ENCODE measurements at places on chromosomes 1 and 21.

- DNase-seq: peak; percentile 53
These were observed 38.5 kb upstream of the PDE9A start for GRCh38 chr21:42614811-42615351.

DNA sequence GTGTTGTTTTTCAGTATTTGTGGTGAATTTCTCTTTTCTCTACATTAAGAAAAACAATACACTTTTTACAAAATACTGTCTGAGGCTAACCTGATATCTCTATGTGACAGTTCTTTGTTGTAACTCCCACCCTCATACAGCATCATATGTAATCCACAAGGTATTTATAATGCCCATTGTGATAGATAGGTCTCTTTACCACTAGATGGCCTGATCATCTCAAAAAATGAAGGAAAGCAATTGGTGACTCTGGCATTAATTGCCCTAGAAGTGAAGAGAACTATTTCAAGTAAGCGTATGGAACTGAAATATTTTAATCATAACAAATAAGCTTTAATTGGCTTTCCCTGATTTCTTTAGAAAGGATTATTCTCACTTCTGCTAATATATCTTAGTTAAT lies 36.2 kb upstream of the HFM1 start:
- no peak for DNase-seq

GRCh38 chr1:153642161-153642560 lies 8.3 kb downstream of the CHTOP start:
- no peak for DNase-seq

DNA sequence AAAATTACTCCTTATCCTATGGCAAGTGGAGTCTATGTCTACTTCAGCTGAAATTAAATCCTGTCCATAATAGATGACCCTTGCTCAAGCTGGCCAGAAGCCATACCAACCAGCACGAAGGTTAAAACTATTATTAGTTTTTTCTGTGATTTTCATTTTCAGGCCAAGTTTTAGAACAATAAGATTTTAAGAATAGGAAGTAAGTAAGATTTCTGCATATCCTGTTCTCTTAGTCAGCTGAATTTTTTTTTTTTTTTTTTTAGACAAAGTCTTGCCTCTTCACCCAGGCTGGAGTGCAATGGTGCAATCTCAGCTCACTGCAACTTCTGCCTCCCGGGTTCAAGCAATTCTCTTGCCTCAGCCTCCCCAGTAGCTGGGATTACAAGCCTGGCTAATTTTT lies 6.1 kb upstream of the RBP7 start:
- no peak for DNase-seq

DNA sequence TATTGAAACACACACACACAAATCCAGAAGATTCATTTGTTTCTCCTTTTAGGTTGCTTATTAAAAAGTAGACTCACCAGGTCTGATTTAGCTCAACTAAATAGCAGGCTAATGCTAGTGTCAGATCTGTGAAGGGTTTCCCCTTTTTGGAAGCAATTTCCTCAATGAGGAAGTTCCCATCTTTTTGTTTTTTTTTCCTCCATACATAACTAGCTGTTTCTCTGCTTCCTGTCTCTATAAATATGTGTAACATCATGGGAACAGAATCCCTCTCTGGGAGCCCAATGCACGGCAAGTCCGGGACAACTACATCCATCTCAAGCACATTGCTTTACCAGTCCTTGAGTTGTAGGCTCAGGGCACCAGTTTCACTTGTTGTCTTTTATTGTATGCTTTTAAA lies 1421.1 kb downstream of the PLA2G4A start:
- no peak for DNase-seq

DNA sequence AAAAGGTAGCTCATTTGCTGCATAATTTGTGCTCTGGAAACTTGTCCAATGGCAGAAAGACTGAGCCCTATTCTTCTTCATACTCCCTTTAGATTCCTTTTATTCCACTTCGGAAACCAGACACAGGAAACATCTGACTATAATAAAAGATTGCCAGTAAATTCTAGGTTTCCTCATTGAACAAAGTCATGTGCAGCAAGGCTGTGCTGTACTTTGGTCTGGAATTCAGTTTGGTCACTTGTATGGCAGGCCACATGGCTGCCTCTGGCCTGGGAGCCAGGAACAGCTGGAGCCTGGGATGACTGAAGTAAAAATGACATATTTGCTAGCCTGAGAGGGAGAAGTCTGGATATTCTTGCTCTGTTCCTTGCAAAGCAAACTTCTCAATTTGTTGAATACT lies 79.6 kb downstream of the ST3GAL3 start:
- DNase-seq: no peak

DNA sequence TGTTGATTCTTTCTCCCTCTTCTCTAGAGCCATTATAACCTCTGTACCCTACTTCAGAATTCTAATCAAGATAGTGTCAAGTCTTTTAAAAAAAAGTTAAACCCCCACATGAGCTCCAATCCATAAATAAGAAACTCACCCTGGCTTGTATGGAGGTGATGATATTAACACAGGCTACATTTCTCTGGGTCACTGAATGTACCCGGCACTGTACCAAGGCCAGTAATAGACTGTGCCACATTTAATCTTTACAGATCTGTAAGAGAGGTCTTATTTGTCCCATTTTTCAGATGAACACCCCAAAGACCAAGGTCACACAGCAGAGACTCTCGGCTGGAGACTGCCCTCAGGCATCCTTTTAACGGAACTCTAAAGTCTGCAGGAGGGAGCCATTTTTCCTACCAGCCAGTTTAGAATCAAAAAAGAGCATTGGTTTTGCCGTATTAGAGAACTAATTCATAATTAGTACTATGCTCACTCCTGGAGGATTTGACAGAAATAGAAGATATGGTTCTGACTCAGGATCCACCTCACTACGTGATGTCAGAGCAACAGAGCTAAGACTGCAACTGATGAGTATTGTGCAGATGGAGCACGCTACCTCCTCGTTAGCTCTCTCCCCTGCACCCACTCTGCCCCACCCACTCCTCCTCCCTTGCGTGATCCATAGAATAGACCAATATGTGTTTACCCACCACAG lies 217.2 kb upstream of the HOOK1 start:
- no peak for DNase-seq

GRCh38 chr1:32455958-32456357 lies 8.9 kb upstream of the ZBTB8B start:
- DNase-seq: no peak

- no peak for DNase-seq
These were observed 99.3 kb downstream of the CDC42BPA start for GRCh38 chr1:227218870-227219573.

DNA sequence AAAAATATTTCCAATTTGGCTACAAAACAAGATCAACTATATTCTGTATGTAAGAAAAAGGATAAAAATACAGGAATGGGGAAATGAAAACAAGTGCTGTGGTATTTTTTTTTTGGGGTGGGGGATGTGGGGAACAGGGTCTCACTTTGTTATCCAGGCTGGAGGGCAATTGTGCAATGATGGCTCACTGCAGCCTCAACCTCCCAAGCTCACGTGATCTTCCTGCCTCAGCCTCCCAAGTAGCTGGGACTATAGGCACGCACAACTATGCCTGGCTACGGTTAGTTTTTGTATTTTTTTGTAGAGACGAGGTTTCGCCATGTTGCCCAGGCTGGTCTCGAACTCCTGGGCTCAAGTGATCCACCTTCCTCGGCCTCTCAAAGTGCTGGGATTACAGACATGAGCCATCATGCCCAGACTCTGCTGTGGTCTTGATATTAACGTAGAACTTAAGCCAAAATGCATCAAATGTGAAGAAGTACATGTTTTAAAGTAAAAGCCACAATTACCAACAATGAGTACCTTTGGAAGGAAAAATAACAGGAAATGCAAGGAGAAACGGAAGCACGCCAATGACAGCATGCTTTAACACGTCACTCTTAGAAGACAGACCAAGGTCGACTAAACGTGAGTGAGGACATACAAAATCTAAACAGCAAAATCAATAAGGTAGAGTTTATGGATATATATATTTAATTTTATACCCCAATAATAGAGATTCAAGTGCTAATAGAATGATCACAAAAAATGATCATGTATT lies 8.8 kb upstream of the ABCB10 start:
- DNase-seq: no peak

DNA sequence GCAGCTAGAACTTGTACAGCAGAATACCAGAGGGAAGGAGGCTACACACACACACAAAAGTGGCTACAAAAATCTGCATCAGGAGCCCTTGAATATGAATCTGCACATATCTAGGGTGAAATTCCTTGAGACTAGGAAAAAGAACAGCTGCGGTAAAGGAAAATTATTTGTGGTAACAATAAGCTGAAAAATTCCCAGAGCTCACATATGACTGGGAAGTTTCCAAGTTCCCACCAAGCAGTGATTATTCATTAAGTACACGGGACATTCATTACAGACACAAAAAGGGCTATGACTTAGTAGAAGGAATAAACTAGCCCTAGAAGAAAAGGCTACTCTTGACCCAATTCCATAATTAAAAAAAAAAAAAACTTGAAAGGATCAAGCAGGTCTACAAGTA lies 149.5 kb upstream of the BACE2 start:
- DNase-seq: no peak

Measured in naive thymus-derived CD4-positive, alpha-beta T cell (primary cell).